ENCODE measurements at places on chromosomes 7 and 10.

DNA sequence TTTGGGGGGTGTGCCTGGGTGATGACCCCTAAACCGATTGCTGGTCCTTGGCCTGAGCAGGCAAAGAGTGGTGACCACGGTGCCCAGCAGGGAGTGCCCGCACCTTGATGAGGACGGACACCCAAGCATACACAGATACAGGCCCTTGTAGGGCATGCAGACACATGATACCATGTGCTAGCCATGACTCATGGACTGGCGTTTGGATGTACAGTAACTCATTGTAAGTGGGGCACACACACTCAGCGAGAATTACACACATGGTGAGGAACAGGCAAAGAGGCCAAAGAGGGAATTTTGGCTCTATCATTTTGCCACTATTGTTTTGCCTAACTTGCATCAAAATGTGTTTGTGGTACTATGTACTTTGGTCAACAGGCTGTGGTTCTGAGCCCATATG lies 24.1 kb downstream of the KAZALD1 start:
- DNase-seq, result peak; percentile 53

DNA sequence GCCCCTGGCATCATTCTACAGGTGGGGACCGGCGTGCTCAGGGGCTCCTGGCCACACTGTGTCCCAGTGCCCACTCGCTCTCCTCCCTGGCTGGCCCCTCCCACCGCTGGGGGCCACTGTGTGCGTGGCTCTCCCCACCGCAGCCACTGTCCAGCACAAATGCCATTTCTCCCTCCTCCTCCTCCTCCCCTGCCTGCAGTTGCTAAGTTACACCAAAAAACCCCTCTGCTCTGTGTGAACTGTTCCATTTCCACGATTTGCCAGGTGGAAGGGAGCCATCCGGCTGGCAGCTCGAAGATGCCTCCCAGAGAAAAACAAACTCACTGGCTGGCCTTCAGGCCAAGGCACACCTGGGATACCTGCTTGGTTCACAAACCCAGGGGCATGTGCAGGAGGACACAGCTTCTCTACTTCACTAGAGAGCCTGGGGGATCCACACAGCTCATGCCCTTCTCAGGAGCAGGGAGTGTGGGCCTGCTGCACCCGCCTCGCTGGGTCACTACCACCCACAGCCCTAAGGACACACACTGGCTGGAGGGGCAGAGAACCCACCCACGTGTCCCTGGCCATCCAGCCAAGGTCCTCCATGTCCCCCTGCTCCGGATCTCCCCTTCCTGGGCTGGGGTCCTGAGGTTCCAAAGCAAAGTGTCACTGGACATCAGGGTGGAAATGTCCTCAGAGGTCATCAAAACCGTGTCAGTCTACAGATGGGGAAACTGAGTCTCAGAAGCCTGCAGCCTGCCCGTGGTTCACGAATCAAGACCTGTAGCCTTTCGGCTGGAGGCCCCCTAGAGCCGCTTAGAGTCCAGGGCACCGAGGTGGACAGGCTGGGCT lies 1.7 kb downstream of the RASGEF1A start:
- peak; percentile 3 for DNase-seq

DNA sequence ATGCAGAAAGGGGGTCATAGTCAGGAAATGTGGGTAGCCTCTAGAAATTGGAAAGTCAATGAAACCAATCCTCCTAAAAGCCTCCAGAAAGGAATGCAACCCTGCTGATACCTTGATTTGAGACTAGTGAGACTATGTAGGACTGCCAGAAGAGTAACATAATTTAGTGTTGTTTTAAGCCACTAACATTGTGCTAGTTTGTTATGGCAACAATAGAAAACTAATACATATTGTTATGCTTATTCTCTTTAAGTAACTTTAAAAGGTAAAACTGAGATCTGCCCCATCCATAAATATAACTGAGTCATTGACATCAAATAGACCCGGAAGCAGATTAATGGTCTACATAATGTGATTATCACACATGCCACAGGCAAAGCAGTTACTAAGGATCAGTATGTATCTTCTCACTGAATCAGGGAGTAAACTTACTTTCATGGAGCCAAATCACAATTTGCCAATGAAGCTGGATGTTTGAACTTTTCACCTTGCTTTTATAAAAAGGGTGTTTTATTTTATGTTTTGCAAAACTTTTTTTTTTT lies 146.4 kb upstream of the TMEM106B start:
- DNase-seq, result no peak

DNA sequence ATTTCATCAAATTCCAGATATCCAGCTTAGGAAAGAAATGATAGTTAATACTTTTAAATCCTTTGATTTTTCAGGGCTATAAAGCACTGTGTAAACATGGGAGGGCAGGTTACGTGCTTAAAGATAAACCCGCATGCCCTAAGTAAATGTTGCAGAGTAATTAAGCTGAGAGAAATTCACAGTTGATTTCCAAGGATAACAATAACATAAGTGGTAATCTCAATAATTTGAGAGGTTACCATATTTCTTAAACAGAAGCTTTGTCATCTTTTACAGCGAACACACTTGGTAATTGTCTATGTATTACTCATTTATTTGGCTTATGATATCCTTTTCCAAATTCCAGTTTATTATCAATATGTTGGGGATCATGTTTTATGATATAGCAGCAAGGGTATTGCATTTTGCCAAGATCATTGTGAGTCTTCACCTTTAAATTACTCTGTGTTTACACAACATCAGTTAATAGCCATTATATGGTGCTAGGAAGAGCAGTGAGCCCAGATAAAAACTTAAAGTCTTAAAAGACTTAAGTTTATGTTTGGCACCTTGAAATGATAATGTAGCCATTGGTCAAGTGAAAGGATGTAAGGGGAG lies 15.4 kb downstream of the MGAM start:
- DNase-seq, result peak; percentile 57

DNA sequence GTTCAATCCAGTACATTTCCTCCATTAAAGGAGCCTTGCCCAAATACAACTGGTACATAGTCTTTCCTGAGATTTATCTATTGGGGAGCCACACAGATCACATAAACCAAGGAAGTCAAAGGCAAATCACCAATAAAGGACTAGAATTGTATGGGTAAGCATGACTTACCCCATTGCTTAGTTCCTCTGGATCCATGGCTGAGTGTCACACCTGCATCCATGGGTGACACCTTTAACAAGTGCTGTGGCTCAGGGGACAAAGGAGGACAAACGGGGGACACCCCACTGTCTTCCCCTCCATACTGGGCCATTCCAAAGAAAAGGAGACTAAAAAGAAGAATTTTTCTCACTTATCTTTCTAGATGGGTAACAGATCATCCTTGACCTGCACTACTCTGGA lies 30.4 kb downstream of the ZNF92 start:
- no peak for DNase-seq

All from NCI-H69 (cell line).